ENCODE measurements at places on chromosomes 7 and 10.

- no peak for DNase-seq
These were observed 14.5 kb downstream of the HIPK2 start for GRCh38 chr7:139763330-139763729.

DNA sequence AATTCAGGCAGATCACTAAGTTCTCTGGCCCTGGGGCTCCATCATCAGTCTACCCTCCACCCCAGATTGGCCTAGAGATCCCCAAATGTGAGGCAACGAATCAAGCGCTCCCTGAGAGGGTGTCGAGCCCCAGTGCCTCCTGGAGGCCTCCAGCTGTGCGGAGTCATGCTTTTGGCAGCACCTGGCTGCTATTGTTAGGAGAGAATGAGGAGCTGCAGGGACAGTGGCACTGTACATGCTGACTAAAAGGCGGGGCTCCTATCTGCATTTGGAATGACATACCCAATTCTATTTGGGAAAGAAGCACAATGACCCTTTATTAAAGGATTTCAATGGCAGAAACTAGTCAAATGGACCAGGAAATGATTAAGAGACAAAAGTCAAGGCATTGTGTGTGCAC lies 161.8 kb downstream of the DPY19L1 start:
- no peak for DNase-seq

DNA sequence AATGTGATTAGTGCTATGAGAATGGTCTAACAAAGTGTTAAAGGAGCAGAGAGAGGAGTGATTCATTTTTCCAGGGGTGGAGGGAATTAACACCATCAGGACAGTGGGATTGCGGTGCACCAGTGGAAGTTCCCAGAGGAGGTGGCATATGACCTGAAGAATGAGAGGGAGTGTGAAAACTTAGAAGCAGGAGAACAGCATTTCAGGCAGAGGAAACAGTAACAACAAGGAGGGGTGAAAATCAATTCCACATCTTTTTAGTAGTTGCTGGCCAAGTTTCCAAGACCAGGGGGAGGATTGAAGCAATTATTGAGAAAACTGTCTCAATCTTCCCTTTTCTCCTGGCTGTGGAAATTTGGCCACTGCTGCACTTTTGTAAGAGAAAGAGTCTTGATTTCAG lies 23.7 kb upstream of the CCDC172 start:
- DNase-seq, result no peak

DNA sequence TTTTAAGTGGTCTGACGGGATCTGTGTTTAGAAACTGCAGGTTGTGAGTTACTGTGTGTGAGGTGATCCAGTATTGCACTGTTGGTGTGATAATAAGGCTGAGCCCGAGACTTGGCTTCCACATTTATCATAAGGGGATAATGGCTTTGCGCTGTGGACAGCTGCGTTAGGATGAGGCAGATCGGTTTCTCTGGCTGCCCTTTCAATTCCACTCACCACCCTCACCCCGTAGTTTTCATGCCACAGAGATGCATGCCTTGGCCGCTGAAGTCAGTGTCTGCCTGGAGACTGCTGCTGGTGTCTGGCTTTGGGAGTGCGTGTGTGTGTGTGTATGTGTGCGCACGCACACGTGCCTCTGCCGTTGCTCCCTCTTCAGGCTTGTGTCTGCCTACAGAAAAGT lies 273.0 kb downstream of the CCDC3 start:
- no peak for DNase-seq

- DNase-seq, result no peak
These were observed 89.5 kb downstream of the FAM53B start for GRCh38 chr10:124654686-124655085.

- DNase-seq, result no peak
These were observed 392.5 kb downstream of the RPS24 start for GRCh38 chr10:78426181-78426580.

DNA sequence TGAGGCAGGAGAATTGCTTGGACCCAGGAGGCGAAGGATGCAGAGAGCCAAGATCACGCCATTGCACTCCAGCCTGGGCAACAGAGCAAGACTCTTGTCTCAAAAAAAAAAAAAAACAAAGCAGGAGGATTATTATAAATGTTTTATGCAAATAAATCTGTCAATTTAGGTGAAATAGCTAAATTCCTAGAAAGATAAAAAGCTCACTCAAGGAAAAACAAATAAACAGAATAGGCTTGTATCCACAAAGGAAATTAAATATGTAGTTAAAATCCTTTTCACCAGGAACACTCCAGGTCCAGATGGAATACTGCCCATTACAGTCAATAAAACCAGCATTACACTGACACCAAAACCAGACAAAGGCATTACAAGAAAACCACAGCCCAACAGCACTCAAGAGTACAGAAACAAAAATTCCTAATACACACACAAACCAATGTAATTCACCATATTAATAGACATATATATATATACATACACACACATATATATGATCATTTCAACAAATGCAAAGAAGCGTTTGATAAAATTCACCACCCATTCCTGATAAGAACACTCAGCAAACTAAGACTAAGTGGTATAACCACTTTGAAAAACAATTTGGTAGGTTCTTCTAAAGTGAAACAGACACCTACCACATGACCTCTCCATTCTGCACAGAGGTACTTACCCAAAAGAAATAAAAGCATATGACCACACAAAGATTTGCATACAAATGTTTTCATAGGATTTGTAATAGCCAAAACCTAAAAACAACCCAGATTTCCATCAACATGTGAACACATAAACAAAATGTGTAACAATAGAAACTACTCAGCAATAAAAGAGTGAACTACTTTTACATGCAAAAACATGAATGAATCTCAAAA lies 38.8 kb downstream of the ABI1 start:
- no peak for DNase-seq

DNA sequence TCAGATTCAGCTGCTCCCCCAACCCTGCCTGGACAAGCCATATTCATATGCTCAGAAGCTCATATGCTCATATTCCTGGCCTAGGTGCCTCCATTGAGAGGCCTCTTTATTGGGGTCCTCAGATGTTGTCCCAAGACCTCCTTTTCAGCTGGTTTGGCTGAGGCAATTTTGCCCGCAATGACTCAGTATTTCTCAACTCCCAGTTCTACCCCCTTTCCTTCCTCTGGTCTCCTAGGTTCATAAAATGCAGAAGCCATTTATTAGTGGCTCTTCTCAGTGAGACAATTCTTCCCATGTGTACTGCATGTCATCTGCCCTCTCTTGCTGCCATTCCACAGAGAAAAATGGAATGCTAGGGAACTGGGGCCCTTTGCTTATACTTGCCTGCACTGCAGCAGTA lies 110.7 kb downstream of the INHBA start:
- DNase-seq, result no peak

GRCh38 chr7:19491821-19492452 lies 216.9 kb downstream of the POLR1F start:
- no peak for DNase-seq

DNA sequence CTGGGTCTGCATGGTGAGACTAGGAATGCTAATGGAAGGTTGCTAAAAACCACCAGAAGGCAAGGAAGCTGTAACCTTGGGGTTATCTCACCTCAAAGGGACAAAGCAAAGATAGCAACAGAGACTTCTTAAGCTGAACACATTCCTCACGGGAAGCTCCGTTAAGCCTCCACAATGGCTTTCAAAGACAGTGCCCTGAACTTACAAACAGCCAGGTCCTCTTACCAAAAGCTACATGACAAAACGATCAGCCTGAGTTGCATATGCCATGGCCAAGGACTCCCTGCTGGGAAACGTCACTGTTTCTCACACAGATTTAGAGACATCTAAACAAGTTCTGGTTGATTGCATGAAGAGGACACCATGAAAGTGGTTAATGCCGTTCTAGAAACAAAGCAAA lies 52.7 kb downstream of the HTR5A start:
- no peak for DNase-seq

DNA sequence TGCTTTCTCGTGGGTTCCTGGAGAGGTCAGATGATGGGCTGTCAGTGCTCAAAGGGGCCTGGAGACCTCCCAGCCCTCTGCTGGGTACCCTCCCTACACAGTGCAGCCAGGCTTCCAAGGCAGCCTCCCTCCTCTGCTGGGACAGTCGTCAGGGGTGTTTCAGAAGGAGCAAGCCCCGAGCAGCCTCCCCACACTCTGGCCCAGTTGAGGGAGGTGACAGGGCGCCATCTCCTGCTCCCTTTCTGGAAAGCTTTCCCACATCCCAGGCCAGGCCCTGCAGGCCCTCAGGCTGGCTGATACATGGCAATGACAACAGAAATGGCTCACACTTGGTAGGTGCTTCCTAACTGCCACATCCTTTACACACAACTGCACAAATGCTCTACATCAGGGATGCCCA lies 32.1 kb downstream of the KCNMA1 start:
- no peak for DNase-seq

GRCh38 chr10:131928248-131929095 lies 27.7 kb downstream of the PPP2R2D start:
- DNase-seq, result no peak

- DNase-seq, result no peak
These were observed 28.8 kb upstream of the DOCK1 start for GRCh38 chr10:126876456-126876855.

DNA sequence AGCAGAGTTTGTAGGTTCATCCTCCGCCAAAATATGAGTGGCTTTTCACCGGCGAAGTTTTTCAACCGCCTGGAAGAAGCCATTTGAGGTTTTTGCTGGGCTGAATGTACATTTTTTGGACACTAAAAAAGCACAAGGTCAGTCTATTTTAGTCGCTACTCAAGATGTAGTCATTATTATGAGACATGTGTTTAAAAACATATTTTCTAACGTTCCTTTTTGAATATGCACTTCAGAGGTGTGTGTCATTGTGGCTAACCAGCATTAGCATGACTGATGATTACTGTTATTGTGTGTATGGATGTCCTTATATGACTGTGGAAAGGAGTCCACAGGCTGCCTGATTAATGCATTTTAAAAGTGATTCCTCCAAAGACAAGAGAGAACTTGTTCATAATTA lies 605.4 kb downstream of the INHBA start:
- no peak for DNase-seq

DNA sequence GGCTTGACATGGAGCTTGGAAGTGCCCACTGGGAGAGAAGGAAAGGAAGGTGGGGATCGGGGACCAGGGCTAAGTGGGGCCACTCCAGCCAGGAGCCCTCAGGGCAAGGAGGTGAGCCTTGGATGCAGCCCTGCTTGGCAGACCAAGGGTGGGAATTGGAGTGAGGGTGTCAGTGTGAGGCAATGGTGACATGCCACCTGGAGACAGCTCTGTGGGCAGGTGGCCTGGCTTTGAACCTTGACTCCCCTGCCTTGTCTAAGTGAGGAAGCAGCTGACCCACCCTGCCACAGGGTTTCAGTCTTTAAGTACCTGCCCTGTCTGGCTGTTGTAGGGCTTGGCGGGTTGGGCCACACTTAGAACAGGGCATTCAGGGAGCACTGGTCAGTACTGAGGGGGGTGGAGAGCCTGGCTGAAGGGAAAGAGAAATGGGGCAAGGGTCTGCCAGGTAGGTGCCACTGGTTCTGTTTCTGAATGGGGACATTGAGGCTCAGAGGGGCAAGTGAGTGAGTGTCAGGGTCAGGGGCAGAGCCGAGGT lies 4.8 kb downstream of the RAMP3 start:
- DNase-seq, result no peak

- DNase-seq, result no peak
These were observed 343.6 kb downstream of the ACTR3B start for GRCh38 chr7:153103202-153103601.

DNA sequence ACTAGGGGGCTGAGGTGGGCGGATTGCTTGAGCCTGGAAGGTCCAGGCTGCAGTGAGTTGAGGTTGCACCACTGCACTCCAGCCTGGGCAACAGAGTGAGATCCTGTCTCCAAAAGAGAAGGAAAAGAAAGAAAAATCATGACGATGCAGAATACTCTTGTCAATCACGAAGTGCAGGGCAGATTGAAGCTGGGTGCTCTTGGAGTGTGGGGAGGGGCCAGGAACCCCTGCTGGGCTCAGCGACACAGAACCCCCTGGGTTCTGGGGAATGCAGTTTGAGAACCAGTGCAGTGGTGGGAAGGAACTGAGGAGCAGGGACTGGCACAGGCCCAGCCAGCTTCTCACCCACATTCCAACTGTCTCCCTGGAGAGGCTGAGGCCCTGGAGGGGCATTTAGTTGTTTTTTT lies 10.8 kb upstream of the INTS1 start:
- no peak for DNase-seq

DNA sequence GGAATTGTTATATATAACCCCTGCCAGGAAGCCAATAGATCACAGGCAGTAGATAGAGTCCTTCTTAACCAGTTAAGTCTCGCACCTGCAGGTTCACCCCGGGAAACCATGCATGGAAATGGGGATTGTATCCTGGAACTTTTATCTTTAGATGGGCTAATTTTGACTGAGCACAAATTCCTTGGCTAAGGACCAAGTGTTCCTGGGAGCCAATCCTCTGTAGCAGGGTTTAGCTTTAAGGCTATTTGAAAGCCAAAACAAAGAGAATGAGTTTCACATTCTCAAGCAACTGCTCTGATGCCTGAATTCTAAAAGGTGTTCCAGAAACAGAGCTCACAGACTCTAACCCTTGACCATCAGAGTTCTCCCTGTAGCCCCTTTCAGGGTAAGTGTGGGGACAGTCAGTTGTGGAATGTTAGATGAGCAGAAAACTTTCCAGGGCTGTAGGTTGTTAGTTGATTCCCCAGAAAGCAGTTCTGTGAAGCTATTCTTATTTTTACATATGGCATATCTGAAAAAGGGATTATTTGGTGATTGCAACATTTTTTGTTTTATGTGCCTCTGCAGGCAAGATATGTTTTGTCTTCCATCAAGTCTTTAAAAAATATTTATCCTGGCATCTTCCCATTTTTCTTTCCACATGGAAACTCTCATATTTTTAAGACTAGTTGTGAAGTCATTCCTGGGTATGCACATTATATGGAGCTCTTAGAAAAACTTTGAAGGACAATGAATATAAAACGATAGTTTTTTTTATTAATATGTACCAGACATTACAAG lies 16.2 kb upstream of the NPVF start:
- DNase-seq, result no peak

GRCh38 chr10:58967551-58968388 lies 208.7 kb upstream of the PHYHIPL start:
- DNase-seq, result no peak

DNA sequence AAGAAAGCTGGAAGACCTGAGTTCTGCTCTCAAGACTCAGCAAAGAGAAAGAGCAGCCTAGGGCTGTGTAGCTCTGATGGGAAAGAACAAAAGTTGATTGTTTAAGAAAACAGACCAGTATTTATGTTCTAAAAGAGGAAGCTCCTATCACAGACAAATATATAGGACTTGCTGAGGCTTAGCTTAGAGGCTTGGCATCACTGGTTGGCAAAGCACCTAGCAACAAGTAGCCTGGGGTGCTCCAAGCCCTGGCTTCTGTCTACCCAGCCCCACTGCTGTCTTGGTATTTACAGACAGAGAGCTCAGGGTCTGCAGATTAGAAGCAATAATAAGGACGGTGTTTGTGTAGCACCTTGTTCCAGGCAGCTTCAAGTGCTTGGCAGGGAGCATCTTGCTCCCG lies 36.9 kb upstream of the CCDC3 start:
- no peak for DNase-seq

GRCh38 chr10:109968953-109969759 lies 38.6 kb upstream of the ADD3 start:
- no peak for DNase-seq

Data from stimulated activated CD4-positive, alpha-beta T cell treated with anti-CD3 and anti-CD28 coated beads, Interleukin-1b, Interleukin-23, amount 100 ng/mL, for 1 hour (primary cell).